Left renal pelvis (tissue), 4 donors: ENCODE measurements at places on chromosomes 2 and 18.

DNA sequence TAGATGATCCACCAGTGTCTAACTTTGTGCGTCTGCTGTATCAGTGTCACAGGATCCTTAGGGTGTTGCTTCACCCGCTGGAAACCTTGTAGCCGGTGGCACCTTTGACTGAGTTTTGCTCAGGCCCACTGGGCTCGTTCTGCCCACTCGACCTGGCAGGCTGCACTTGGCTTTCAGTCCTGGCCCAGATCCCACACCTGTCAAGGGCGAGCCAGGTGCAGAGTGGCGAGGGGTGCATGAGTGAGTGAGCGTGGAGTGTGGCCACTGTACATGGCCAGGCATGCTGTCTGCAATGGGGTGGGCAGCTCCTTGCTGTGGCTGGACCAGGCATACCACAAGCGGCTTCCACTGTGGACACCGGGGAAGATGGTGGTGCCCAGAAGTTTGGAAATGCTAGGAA, 179.0 kb downstream of the FAM210A start:
- DNase-seq = no peak

DNA sequence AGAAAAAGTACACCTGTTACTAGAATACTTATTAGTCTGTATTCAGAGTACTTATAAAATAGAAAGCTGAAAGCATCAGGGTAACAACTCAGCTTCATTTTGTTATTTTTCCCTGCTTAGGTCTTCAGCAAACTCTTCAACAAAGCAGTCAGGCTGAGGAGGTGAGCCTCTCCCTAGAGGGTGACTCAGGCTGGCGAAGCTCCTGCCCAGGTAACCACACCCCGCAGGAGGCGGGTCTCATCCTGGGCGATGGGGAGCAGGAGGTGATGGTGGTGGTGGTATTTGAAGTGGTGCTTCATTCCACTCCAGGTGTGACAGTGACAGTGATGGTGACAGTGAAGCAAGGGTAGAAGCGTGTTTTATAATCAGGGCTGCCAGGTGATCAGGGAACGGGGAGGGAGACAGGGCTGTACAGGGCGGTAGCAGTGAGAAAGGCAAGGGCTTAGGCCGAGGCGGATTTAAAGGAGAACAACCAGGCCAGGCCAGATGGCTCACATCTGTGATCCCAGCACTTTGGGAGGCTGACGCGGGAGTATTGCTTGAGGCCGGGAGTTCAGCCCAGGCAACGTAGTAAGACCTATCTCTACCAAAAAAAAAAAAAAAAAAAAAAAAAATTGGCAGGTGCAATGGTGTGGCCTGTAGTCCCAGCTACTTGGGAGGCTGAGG, 127.1 kb downstream of the SOCS6 start:
- no peak for DNase-seq

- DNase-seq = no peak
These were observed 46.0 kb downstream of the ODC1 start for GRCh38 chr2:10402062-10402585.

DNA sequence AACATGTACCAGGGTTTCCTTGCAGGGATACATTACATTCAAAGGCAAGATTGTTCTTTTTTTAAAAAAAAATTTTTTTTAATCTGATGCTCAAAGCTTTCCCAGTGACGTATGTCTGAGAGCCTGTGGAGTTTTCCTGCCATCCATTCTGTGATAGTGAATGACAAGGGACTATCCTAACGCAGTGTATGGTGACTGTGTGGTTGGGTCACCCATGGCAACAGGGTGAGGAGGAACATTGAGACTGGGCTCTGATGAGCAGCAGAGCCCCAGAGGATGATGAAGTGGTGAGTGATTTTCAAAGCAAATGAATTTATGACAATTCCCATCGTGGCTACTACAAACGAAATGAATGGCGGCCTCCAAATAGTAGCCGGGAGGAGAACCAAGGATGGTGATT, 28.6 kb upstream of the CTAGE1 start:
- DNase-seq = no peak

GRCh38 chr2:33190393-33190937, 243.7 kb downstream of the LTBP1 start:
- no peak for DNase-seq

DNA sequence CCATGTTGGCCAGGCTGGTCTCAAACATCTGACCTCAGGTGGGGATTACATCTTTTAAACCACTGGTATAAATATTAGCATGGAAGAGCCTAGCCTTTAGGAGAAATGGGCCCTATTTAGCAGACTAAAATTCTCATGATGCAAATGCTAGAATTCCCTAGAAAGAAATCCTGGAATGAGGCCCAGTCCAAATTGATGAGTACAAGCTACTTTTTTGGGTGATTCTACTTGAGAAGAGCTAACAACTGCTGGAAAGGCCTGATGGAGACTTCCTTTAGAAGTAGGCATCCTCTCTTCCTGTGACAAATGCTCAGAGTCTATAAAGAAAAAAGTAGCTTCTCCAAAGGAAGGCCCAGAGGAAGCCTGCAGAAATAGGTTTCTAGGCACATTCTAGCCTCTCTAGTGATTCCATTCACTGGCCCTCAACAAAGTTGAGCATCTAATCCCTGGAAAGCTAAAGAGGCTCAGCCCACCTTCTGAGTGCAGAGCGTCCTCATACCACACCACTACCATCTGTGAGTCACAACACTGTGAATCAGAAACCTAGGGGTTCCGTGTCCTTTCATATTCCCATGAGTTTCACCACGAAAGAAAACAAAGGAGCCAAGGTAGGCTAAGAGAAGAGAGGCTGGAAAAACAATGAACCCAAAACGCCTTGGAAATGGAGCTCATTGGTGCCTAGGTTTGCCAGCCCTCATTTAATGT, 183.1 kb downstream of the C1D start:
- DNase-seq = no peak

DNA sequence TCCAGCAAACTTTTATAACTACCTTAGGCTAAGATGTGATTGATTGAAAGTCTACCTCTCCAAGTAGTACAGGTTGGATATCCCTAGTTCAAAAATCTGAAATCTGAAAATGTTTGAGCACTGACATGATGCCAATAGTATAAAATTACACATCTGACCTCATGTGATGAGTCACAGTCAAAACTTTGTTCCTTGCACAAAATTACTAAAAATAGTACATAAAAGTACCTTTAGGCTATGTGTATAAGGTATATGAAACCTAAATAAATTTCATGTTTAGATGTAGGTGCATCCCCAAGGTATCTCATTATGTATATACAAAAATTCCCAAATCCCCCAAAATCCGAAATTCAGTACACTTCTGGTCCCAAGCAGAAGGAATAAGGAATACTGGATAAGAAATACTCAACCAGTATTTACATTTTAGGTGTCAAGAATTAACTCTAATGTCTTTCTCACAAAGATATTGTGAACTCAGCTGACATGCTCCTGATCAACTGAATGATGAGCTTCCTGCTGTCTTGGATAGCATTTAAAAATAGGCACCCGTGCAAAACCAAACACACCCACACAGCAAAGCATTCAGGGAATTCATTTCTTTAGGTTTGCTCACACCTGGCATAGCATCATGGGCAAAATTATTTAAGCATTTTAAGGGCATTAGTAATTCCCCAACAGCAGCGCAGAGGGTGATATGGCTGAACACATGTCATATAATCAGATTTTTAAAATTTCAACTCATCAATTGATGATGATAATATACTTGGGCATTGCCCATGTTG, 497.4 kb upstream of the MEIS1 start:
- DNase-seq = no peak

DNA sequence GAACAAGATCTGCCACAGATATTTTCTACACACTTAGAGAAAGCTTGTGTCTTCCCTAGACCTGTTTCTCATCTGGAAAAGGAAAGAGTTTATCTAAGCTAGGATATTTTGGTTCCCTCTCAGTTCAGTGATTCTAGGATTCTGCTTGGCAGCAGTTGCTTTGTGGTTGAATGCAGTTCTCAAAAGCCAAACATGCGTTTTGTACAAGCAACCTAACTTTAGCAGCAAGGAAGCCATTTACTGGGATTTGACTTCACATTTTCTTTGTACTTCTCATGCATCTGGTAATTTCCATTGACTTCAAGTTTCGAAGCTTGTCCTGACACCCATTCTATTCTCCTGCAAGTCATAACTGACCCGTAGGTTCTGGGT, 33.3 kb downstream of the VSNL1 start:
- DNase-seq = no peak

- no peak for DNase-seq
These were observed 154.0 kb downstream of the LAMA1 start for GRCh38 chr18:6963452-6964097.

GRCh38 chr18:21218862-21219261, 23.2 kb upstream of the GREB1L start:
- no peak for DNase-seq

DNA sequence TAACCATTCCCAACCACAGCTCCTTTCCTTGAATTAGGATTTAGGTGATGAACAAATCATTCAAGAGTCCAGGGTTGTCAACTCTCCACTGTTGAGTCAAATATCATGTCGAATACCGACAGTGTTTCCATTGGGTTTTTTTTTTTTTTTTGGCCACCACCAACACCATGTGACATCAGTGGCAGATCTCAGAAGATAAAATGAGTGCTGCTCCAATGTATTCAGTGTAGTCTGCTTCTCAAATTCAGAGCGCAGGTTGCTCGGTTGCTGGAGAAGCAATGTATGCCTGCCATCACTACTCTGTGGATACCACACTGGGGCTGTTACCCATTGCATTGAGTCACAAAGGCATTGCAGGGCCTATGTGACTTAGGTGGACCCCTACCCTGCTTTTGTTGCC, 10.8 kb upstream of the ATL2 start:
- no peak for DNase-seq

DNA sequence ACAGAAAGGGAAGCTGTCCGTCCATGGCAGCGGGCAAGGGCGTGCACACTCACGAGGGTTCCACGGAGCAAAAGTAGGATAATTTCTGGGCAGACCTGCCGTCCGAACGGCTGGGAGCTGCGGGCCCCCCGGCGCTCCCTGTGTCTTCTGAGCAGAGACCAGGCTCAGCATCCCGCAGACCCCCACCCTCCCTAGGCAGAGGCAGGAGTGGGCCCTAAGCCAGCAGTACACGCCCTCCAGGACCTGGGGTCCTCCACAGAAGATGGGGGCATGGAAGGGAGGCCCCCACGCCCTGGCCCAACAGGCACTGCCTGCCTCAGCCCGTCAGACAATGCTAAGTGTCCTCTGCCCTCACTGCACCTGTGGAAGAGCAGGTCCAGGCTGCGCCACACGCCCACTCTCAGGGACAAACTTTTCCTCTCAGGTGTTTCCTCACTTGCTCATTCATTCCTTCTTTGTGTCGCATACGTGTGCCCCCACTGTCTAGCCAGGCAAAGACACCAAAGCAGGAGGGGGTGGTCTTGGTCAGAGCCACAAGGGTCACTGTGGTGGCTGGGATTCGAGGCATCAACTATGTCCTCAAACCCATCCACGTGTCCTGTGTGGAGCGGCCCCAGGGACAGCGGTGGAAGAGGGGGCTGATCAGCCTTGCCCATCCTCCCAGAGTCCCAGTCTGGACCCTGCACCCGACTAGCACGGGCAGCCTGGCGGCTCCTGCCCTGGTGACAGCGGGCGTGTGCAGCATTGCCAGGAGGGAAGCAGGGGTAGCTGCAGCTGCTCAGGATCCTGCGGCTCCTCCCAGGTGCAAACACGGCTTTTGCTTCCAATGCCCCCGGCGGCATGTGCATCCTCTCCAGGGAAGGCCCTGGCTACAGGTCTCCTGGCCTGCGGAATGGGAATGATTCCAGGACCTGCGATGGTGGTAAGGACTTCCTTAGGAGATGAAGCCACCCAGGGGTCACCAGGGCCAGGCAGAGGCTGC, 2.4 kb upstream of the GPC1 start:
- no peak for DNase-seq

- no peak for DNase-seq
These were observed 189.9 kb downstream of the INO80D start for GRCh38 chr2:205895981-205896655.

DNA sequence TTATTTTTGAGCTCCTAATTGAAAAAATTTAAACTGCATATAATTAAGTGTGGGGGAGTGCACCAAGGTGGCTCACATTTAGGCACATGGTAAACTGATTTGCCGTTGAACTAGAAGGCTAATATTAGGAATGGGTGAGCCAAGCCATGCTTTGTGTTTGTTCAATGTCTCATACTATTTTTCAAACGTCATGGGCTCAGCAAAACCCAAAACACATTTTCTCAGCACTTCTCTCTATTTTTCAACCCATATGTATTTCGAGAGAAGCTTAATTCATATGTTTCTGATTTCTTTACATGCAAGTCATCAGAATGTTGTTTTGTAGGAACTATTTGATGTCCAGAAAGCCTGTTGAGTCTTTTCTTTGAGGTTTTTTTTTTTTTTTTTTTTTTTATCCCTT, 291.2 kb downstream of the TCF4 start:
- no peak for DNase-seq

- no peak for DNase-seq
These were observed 56.2 kb upstream of the SMIM21 start for GRCh38 chr18:75483662-75484061.

DNA sequence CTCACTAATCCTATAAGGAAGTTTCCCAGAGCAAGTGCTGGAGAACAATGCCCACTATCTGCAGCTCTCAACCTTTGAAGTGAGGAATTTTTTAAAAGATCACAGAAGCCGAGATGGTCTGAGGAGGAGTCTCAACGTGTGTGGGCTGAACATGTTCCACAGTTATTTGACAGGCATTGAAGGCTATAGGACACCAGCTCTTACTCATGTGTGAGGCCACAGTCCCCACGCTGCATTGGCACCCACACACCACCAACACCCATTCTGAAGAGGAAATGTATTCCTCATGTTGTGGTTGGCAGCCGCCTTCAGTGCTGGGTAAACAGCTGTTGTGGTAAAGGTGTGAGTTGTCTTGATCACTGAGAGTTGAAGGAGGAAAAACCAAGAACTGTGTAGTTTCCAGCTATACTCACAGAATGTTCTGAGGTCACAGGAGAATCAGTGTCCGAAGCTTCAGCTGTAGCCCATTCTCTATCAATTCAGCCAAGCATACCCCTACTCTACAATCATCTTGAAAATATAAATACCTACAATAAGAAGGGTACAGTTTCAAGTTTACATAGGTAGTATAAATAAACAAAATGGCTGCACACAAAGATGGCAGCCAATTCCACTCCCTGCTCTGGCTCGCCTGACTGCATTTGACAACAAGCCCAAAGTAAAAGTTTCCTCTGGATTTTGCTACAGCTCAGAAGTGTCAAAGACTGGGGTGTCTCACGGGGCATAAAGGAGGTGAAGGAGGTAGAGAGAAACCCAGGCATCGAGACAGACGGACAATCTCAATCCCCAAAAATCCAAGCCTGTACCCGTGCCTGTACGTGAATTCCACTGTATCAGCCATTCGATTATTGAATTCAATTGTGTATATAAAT, 12.1 kb downstream of the CD226 start:
- DNase-seq = no peak

DNA sequence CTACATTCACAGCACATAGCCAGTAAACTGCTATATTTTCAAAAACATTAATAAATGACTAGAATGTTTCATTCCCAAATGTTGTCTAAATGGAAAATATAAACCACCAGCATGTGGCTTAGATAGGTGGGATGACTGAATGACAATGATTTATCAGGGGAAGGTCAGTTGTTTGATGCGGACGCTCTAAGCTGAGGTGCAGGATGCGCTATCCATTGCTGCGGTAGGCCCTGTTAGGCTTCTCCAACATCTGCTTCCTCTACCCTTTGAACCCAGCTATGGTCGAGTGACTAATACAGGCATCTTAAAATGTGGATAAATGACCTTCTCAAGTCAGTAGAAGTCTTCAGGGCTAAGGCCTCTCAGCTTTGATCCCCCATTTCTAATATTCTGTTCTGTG, 584.2 kb downstream of the CMPK2 start:
- no peak for DNase-seq

- DNase-seq = no peak
These were observed 89.9 kb downstream of the ERBB4 start for GRCh38 chr2:212448698-212449097.

- no peak for DNase-seq
These were observed 141.2 kb upstream of the TACR1 start for GRCh38 chr2:75340560-75340959.
